ENCODE measurements at places on chromosomes 6 and 20. TPM values are rescaled to one million over a fixed set of nuclear protein-coding genes. Genes with fewer than 3 reads are reported as not detected.

DNA sequence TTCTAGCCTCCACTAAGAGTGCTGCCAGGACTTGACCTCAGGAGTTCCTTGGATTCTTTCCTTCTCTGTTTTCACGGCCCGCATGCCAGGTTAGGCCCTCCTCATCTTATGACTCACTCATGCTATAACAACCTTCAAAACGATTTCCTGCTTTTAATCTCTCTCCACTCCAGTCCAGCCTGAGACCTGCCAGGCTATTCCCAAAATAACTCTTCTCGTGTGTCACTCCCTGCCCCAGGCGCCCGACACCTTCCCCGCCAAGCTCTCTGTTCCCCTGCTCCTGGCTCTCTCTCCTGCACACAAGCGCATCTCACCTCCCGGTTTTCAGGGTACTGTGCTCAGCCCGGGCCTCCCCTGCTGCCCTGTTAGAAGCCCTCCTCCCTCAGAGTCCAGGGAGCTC lies 64.1 kb upstream of the RPS6KA2 start:
- H3K36me3 ChIP-seq: no peaks in the 10 kb centered on the region
- no peaks in the 10 kb centered on the region for H3K27me3 ChIP-seq
- H3K4me3 ChIP-seq: no peak overlapping the region
- H3K4me1 ChIP-seq: no peaks in the 10 kb centered on the region
- H3K27ac ChIP-seq: no peak overlapping the region

DNA sequence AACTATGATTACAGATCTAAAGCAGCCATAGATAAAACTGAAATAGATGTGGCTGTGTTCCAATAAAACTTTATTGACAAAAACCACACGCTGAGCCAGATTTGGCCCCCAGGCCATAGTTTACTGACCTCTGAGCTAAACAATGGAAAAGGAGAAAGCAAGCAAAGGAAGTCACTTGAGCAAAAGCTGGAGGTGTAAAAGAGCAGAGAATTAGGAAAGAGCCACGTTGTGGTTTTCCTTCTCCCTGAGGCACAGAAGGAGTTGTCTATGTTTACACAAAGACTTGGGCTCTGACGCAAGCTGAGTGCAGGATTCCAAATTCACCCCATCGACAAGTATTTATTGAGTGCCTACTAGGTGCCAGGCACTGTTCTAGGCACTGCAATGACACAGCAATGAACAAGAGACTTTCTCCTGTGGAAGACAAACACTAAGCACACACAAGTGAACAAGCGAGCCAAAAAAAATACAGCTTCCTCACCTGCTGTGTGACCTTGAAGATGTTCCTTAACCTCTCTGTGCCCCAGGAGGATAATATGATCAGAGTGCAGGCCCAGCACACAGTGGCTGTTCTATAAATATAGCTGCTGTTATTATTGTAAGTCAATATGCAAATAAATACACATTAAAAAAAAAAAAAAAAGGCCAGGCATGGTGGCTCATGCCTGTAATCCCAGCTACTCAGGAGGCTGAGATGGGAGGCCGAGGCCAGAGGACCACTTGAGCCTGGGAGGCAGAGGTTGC lies 75.4 kb upstream of the PTPN1 start:
- H3K4me1 ChIP-seq: peaks cover 14% of the 10 kb centered on the region
- H3K36me3 ChIP-seq: no peaks in the 10 kb centered on the region
- H3K27me3 ChIP-seq: no peaks in the 10 kb centered on the region
- no peak overlapping the region for H3K27ac ChIP-seq
- H3K4me3 ChIP-seq: no peak overlapping the region

- H3K4me3 ChIP-seq: no peak overlapping the region
- DNase-seq: no peak
- H3K27ac ChIP-seq: peak overlapping the region; percentile 45
- H3K4me1 ChIP-seq: no peaks in the 10 kb centered on the region
- no peaks in the 10 kb centered on the region for H3K36me3 ChIP-seq
These were observed 9.0 kb upstream of the AFDN start for GRCh38 chr6:167817729-167818128.

DNA sequence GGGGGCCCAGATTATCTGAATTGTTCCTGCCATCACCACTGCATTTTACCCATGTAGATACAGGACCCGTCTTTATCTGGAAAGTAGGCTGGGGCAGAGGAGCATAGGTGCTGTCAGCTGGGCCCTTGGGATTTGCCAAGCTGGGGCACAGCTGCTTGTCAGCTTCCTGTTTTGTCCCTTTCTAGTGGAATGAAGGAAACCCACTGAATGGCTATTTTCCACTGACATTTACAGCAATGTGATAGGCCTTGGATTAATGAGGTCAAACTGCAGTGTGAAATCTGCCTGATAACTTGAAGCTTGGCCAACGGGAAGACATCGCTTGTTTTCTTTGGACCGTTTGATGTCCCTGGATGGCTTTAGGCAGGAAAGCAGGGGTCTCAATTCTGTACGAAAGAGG lies 6.7 kb downstream of the PPP1R16B start:
- H3K27me3 ChIP-seq: peaks cover 2% of the 10 kb centered on the region
- no peak overlapping the region for H3K4me3 ChIP-seq
- no peaks in the 10 kb centered on the region for H3K36me3 ChIP-seq
- no peak for DNase-seq

- peak within 1 kb of the TSS; percentile 91 for H3K27ac ChIP-seq
- no peaks in the 10 kb centered on the region for H3K27me3 ChIP-seq
- peak; percentile 90 for DNase-seq
- H3K36me3 ChIP-seq: no peaks in the 10 kb centered on the region
- peak within 1 kb of the TSS; percentile 73 for H3K4me3 ChIP-seq
These were observed at the start of gene MAN1A1 for GRCh38 chr6:119349361-119350201. MAN1A1 (minus strand) TSS chr6:119349761; CDS start chr6:119349065, 696 bp downstream.

DNA sequence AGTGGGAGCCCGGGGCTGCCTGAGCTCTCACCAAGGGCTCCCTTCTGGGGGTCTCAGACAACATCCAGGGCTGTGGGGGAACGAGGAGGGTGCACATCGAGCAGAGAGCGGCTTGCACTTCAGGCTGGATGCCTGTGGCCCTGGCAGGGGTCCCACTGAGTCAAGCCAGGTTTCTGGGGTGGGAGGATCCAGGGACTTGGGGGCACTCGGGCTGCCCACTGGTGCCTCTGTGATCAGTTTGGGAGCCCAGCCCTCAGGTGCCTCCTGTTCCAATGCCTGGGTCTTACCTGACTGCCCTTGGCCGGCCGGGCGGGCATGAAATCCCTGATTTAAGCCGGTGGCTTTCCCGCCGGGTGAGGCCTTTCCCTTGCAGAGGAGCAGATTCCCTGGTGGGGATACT lies 470 bp downstream of the COL20A1 start:
- no peak overlapping the region for H3K4me3 ChIP-seq
- no peak overlapping the region for H3K27ac ChIP-seq
- no peak for DNase-seq
- H3K27me3 ChIP-seq: no peaks in the 10 kb centered on the region

DNA sequence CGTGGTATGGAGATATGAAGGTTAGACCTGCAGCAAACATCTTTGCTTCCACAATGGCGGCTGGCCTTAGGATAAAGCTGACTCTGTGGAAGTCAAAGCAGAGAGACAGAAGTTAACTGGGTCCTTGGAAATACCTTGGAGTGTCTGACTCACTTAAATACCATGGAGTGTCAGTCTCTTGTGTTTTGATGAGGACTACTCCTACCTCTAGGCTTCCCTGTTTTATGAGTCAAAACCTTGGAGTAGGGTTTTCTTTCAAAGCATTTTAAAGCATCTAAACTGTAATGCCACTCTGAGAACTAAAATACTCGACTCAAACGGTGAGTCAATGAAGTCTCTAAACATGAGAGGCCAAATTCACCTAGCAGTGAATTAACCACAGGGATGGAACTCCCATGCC lies 329.1 kb downstream of the SAMD5 start:
- no peaks in the 10 kb centered on the region for H3K27me3 ChIP-seq
- H3K36me3 ChIP-seq: no peaks in the 10 kb centered on the region
- H3K27ac ChIP-seq: no peak overlapping the region
- H3K4me1 ChIP-seq: peaks cover 18% of the 10 kb centered on the region
- H3K4me3 ChIP-seq: no peak overlapping the region

GRCh38 chr20:3311623-3312022 lies 72.6 kb upstream of the SLC4A11 start:
- no peak overlapping the region for H3K27ac ChIP-seq
- peaks cover 20% of the 10 kb centered on the region for H3K4me1 ChIP-seq
- no peak overlapping the region for H3K4me3 ChIP-seq
- H3K36me3 ChIP-seq: peaks cover 4% of the 10 kb centered on the region
- DNase-seq: no peak

GRCh38 chr6:39213195-39213920 lies 15.9 kb downstream of the KCNK5 start:
- peaks cover 97% of the 10 kb centered on the region for H3K4me1 ChIP-seq
- DNase-seq: no peak
- no peaks in the 10 kb centered on the region for H3K36me3 ChIP-seq
- H3K27me3 ChIP-seq: no peaks in the 10 kb centered on the region
- no peak overlapping the region for H3K4me3 ChIP-seq
- H3K27ac ChIP-seq: peak overlapping the region; percentile 84

DNA sequence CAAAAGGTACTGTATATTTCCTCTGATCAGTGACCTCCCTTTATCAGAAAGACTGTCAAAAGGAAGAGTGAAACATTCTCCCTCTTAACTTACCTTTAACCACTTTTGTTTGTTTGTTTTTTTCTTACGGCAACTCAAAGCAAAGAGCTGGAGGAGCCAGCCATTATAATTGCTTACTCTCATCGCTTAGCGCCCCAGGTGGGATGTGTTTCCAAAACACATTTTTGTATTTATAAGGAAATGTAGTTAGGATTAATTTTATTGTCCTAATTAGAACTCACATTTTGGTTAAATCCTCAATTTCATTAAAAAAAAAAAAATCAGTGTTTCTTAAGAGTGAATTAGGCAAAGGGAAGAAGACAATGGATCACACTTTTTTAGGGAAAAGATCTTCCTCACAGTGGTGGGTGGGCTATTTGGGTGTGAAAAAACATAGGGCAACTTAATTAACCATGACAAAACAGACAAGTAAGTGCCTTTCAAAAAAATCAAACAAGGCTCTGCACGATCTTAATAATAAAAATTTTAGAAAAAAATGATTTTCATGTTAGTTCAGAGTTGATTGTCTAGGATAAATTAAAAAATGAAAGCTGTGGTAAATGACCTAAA lies 1.2 kb upstream of the PHACTR2 start:
- H3K4me3 ChIP-seq: no peak overlapping the region
- DNase-seq: no peak
- no peaks in the 10 kb centered on the region for H3K36me3 ChIP-seq
- H3K27ac ChIP-seq: no peak overlapping the region

- peak; percentile 76 for DNase-seq
- peaks cover 9% of the 10 kb centered on the region for H3K4me1 ChIP-seq
- H3K4me3 ChIP-seq: peak within 1 kb of the TSS; percentile 85
- no peaks in the 10 kb centered on the region for H3K36me3 ChIP-seq
These were observed at the start of gene ZNF391 for GRCh38 chr6:27388293-27389197. ZNF391 (plus strand) TSS chr6:27388759; CDS start chr6:27400371, 11,612 bp downstream.

DNA sequence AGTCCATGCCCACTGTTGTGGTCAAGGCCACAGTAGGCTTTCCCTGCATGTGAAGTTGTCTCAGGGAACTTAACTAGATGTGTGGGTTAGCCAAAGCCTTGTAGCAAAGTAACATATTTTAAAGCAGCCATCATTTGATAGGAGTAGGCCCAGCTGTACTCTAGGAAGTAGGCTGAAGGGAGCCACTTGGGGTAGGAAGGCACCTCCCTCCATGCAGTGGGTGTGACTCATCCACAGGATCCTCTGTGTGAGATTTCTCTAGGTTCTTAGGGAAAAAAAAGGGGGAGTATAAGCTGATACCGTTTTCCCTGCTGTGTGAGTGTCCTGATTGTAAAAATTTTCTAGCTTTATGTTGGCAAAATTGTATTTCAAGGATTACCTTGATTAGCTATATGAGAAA lies 44.7 kb downstream of the VAPB start:
- no peak for DNase-seq
- no peaks in the 10 kb centered on the region for H3K27me3 ChIP-seq
- no peak overlapping the region for H3K27ac ChIP-seq
- H3K36me3 ChIP-seq: no peaks in the 10 kb centered on the region
- H3K4me1 ChIP-seq: peaks cover 23% of the 10 kb centered on the region
- no peak overlapping the region for H3K4me3 ChIP-seq

GRCh38 chr20:10954908-10955580 lies 281.2 kb upstream of the JAG1 start:
- DNase-seq: no peak
- no peaks in the 10 kb centered on the region for H3K36me3 ChIP-seq
- H3K27me3 ChIP-seq: no peaks in the 10 kb centered on the region
- peaks cover 32% of the 10 kb centered on the region for H3K4me1 ChIP-seq

DNA sequence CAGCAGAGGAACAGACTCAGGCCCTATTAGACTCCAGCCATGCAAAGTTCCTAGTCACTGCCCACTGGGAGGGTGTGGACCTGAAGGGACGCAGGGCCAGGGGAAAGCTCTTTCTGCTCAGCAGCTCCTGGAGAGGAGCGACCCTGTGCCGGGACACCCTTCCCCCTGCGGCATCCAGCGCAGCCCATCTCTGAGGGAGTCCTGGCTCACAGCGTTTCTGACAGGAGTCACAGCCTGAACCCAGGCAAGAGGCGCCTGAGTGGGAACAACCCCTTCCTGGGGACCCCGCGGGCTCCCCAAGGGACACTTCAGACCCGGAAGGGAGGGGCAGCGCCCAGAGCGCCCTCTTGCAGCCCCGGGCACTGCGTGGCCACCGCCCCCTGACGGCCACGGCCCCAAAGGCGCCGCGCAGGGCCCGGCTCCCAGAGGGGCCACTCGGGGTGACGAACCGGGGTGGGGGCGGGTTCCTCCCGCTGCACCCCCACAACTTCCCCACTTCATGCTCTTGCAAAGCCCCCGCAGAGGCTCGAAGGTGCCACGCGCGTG lies 862 bp downstream of the UCKL1 start:
- peaks cover 64% of the 10 kb centered on the region for H3K4me1 ChIP-seq
- no peak for DNase-seq
- H3K4me3 ChIP-seq: peak overlapping the region; percentile 88
- no peaks in the 10 kb centered on the region for H3K27me3 ChIP-seq
- H3K36me3 ChIP-seq: no peaks in the 10 kb centered on the region

DNA sequence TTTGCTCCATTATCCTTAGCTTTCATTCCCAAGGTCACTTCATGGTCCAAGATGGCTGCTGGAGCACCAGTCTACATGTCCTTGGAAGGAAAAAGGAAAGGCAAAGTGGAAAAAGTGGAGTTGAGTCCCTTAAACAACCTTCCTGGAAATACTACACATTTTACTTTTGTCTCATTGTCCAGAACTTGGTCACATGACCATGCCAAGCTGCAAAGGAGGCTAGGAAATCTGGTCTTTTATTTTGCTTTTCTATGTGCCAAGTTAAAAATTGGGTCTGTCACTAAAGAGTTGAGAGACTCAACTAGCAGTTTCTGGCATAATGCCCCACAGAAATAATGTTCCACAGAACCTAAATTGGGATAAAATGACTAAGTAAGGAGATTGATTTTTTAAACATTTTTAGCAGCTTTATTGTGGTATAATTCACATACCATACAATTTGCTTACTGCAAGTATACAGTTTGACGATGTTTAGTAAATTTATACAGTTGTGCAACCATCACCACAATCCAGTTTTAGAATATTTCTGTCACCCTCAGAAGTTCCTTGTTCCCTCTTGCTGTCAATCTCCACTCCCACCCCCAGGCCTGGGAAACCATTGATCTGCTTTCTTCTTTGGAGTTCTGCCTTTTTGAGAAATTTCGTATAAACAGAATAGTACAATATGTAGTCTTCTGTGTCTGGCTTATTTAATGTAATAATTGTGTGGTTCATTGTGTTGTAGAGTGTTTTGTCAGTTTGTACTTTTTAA lies 5.6 kb upstream of the CHD6 start:
- no peak overlapping the region for H3K4me3 ChIP-seq
- no peak for DNase-seq
- H3K36me3 ChIP-seq: no peaks in the 10 kb centered on the region
- no peak overlapping the region for H3K27ac ChIP-seq
- H3K27me3 ChIP-seq: no peaks in the 10 kb centered on the region

Gene PACRG
- total RNA-seq: 10.9 TPM

Gene SLPI
- total RNA-seq: 14.5 TPM

Gene GPSM3
- total RNA-seq: 6.0 TPM

Gene SH3BGRL2
- total RNA-seq: 26.4 TPM

Gene C20orf204
- 0.52 TPM for total RNA-seq

Gene IL17F
- total RNA-seq: not detected

Gene FAM83C
- total RNA-seq: not detected

Gene PLN
- 0.99 TPM for total RNA-seq

Gene LY6G6D
- not detected for total RNA-seq

Gene DEFB132
- not detected for total RNA-seq
